ENCODE measurements at places on chromosomes 5 and 9. TPM values are rescaled to one million over a fixed set of nuclear protein-coding genes. Genes with fewer than 3 reads are reported as not detected.

PRRT1B gene
- not detected for total RNA-seq

CCNO gene
- total RNA-seq, result 8.5 TPM

LMX1B gene
- total RNA-seq, result 2.7 TPM

RNF183 gene
- not detected for total RNA-seq
